ENCODE measurements at places on chromosomes 7 and 10.

GRCh38 chr7:121328508-121329190 is at the start of gene WNT16:
TSS of gene WNT16 (plus strand) at chr7:121329000. CDS start at chr7:121329293, 293 bp downstream.
- DNase-seq, result peak; percentile 89

- no peak for DNase-seq
Measured at GRCh38 chr10:127414024-127414423, 135.1 kb upstream of the NPS start.

- no peak for DNase-seq
Measured at GRCh38 chr10:80468002-80468401, 13.9 kb downstream of the TSPAN14 start.

- no peak for DNase-seq
Measured at GRCh38 chr10:60974463-60975149, 30.6 kb upstream of the RHOBTB1 start.

DNA sequence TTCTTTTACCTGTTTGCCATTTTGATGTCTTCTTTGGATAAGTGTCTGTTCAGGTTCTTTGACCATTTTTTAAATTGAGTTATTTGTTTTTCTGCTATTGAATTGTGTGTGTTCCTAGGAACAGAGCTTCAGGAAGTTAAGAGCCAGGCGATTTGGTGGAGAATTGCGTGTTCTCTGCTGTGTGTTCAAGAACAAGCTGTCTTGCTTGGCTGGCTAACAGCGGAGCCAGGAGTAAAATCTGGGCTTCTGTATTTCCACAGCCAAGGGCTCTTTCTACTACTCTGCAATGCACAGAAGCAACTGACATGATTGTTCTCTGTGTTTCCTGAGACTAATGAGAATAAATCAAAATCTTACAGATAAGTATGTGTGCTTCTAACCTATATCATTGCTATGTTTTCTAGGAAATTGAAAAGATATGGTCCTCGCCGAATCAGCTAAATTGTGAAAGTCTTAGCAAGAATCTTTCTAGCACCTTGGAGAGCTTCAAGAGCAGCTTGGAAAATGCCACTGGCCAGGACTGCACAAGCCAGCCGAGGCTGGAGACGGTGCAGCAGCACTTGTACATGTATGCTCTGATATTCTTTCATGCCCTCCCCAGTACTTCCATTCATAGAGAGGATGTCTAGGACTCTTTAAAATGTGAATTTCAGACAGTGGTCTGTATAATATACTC is 124.2 kb downstream of the ABCA13 start:
- no peak for DNase-seq

DNA sequence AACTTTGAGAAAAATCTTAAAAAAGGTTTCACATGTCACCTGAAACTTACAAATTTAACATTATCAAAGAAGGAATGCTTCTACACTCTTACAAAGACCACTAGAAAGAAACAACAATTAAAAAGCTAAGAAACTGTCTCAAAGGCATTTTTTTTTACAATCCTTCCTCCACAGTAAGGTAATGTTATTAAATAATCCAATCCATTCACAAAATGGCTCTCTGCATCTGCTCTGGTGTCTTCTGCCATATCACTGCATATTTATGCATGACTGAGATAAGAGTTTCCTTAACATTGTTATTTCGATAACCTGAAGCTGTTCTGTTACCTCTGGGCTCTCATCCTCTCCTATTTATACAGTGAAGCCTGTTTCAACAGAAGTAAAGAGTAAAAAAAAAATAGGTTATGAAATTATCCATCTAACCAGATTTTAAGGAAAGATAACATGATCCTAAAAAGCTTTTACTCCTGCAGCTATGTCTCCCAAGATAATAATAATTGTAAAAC is 8.5 kb downstream of the HNRNPA2B1 start:
- no peak for DNase-seq

DNA sequence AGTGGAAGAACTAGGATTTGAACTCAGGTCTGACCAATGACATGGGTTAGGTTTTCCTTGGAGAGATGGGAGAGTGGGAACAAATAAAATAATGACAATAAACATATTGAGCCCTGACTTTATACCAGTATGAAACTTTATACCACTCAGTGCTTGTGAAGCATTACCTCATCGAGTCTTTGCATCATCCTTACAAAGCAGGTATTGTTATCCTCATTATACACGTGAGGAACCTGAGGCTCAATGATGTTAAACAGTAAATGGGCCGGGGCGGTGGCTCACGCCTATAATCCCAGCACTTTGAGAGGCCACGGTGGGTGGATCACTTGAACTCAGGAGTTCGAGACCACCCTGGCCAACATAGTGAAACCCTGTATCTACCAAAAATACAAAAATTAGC is 47.7 kb downstream of the HHEX start:
- DNase-seq, result no peak

DNA sequence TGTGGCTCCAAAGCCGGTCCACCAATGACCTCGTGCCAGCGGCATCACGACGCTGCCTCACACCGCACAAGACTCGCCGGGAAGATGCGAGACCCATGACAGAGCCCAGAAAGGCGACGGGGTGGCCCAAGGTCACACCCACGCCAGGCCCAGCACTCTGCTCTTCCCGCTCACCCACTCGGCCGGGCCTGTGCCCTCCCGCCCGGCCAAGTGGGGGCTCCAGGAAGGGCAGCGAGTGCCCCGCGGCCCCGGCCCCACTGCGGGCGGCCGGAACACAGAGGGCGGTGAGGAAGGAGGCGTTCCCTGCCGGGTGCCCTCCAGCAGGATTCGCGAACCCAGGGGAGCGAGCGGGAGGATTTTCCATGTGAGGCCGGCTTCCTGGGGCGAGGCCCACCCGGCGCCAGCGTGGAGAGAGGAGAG is 56.3 kb downstream of the PDGFA start:
- DNase-seq, result peak; percentile 65

DNA sequence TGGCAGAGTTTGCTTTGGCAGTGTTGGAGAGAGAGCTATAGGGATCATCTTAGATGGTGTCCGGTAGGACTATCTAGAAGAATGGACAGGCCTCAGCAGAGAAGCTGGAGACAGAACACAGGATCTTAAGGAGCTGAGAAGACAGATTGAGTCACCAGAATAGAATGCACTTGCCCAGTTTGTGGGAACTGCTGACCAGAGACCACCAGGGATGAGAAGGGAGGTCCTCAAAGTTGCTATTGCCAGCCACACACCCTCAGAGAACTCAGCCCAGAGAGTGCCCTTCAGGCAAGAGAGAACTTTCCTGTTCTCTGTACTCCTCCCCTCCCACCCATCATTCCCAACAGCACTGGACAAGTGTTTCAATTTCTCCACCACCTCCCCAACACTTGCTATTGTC is 25.3 kb upstream of the GALNT11 start:
- no peak for DNase-seq

- no peak for DNase-seq
Measured at GRCh38 chr7:126436213-126436868, 816.4 kb downstream of the GRM8 start.

GRCh38 chr10:112832361-112832878 is 117.6 kb upstream of the TCF7L2 start:
- DNase-seq, result no peak

GRCh38 chr10:16867556-16867955 is 50.3 kb upstream of the RSU1 start:
- no peak for DNase-seq

DNA sequence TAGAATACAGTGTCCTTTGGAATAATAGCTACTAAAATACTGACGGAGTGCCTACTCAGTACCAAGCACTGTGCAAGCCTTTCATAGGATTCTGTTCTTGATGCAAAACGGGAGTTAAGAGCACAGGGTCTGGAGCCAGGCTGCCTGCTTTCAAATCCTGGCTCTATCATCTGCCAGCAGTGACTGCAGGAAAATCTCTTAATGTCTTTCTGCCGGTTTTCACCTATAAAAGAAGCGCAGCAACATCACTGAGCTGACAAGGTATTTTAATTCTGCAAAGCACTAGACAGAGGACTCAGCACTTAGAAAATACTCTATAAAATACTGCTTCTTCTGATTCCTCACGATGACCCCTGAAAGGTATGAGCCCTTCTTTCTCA is 659 bp downstream of the FIGNL1 start:
- DNase-seq, result no peak

- DNase-seq, result no peak
Measured at GRCh38 chr7:1727812-1728570, 57.9 kb downstream of the ELFN1 start.

DNA sequence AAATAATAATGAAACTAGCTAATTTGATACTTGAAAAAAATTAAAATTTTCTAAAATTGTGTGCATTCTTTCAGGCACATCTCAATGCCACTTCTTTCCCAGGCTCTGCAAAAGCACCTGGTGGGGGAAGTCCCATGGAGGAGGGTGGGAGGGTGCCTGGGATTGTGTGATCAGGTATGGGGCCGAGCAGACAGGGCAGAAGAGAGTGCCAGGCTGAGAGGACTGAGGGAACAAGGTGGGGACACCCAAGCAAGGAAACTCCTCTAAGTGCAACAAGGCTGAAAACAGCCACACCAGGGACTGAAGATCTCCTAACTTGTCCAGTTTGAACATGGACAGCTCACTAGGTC is 13.8 kb downstream of the PARP12 start:
- DNase-seq, result no peak

DNA sequence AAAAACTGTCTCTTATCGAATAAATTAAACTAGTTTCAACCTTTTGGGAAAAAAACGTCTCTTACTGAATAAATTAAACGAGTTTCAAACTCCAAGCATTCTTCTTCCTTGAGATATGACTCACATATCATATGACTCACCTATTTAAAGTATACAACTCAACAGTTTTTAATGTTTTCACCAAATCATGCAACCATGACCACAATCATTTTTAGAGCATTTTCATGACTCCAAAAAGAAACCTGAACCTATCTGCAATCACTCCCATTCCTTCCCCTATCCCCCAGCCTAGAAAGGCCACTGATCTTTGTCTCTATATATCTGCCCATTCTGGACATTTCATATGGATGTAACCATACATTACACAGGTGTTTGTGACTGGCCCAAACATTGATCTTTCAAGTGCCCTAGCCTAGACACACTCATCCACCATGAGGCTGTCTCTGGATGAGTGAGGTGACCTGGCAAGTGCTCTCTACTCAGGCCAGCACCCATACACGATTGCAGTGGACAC is 115.3 kb downstream of the PIP4K2A start:
- no peak for DNase-seq

DNA sequence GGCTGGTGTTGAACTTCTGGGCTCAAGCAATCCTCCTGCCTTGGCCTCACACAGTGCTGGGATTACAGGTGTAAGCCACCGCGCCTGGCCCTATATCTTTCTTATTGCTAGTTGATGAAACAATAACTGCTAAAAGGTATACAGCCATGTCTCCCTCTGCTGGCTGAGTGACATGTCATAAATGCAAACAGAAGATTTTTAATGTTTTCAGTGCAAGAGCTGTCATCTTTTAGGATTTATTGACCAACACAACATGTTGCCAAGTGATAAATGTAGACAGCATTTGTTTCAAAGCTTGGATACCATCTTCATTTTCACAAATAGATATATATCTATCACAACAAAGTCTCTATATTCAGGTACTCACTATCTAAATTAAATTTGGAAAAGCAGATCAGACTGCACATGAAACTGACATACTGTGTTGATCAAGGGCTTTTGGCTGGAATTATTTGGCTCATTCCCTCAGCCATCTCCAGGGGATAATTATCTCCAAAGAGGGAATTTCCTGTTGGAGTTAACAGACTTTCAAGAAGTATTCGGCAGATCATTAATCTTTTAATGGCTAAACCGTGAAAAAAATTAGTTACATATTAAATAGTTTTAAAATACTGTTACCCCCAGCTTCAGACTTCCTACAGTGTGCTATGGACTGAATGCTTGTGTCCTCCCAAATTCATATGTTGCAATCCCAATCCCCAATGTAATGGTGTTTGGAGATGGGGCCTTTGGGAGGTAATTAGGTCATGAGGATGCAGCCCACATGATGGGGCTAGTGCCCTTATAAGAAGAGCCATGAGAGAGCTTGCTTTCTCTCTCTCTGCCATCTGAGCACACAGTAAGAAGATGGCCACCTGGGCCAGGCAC is 41.3 kb upstream of the SRPK2 start:
- DNase-seq, result no peak

DNA sequence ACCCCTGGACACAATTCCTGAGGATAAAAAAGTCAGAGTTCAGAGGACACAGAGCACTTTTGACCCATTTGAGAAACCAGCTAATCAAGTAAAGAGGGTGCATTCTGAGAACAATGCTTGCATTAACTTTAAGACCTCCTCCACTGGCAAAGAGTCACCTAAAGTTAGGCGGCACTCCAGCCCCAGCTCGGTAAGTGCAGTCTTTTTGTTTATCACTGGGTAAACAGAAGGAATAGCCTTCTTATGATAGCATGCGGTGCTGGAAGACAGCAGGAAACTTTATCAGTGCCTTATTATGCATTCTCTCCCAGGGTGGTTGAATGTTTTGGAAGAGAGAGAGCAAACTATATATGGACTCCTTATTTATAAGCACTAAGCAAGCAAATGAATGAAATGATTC is 130.5 kb downstream of the CDK14 start:
- DNase-seq, result no peak

DNA sequence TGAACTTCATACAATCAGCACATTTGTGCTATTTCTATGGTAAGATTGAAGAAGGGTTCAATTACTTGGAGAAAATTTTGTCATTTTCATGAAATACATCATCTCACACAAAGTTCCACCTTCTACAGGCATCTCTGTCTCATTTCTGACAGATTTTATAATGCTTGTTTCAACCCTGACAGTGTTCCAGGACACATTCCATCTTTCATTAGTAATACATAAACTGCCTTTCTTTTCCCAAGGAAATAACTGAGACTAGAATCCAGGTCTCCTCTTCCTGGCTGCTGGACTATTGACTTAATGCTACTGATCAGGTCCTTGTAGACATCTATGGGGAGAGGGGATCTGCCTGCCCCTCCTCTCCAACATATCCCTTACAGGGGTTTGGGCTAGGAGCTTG is 70.1 kb upstream of the PLPP4 start:
- no peak for DNase-seq

- DNase-seq, result no peak
Measured at GRCh38 chr7:150738092-150738491, 874 bp downstream of the GIMAP5 start.

GRCh38 chr10:25530306-25530705 is 355.5 kb downstream of the GPR158 start:
- DNase-seq, result no peak

DNA sequence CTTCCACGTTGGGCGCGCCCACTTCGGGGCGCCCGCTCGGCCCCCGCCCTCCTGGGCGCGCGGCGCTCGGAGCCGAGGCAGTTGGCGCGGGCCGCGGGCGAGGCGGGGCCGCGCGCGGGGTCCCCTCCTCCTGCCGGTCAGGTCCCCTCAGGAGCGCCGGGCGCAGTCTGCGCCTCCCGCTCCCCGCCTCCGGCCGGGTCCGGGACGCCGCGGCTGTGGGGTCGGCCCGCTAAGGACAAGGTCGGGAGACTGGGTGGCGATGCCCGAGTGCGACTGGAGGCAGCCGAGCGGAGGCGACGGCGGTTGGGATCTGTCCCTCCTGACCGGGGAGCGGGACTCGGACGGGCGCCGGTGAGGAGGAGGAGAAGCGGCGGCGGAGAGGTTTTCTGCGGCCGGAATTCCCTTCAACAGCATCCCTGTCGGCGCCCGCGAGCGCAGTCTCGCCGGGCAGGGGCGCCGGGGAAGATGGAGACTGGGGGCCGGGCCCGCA is at the start of gene ATRNL1:
Gene ATRNL1, plus strand, starts transcription at position 80 of the 490 bp plus-strand sequence. Its CDS starts 386 bp downstream, at position 466.
- DNase-seq, result no peak

Data from mesenteric fat pad (tissue), 1 donor.